ENCODE measurements at places on chromosomes 11 and 22.

DNA sequence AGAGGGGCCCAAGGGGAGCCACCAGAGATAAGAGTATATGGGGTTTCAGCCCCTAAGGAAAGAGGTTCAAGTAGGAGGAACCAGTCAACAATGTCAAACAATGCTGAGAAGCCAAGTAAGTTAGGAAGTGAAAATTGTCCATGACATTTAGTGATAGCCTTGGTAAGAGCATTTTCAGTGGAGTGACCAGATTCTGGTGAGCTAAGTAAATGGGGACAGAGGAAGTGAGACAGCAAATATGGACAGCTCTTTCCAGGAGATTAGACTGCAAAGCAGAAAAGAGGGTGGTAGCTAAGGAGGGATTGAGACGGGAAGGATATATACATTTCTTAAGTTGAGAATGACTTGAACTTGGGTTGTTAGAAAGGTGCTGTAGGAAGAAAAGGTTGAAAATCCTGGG, 22.9 kb downstream of the POLD3 start:
- DNase-seq, result no peak

- no peak for DNase-seq
These were observed 175.7 kb upstream of the API5 start for GRCh38 chr11:43135966-43136534.

GRCh38 chr22:34019190-34019845, 99.0 kb upstream of the LARGE1 start:
- DNase-seq, result no peak

GRCh38 chr22:34159491-34159890, 239.2 kb upstream of the LARGE1 start:
- DNase-seq, result no peak

DNA sequence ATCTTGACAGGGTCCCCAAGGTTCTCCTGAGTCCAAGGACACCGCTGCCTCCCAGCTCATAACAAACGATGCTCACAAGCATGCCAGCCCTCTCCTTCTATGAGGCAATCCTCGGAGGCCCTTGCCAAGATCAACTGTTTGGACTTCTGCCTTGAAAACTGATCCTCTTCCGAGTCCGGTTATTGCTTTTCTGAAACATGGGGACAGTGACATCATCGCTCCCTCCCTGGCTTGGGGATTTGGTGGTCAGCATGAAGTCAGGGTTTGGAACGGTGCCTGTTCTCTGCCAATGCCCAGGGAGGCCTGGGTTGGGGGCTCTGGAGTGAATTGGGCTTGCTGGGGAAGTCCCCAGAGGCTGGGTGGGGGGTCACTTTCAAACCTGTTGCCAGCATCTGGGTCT, 149.3 kb downstream of the FBXO7 start:
- DNase-seq, result no peak

- no peak for DNase-seq
These were observed 84.3 kb upstream of the SHISAL1 start for GRCh38 chr22:44396727-44397722.

- DNase-seq, result no peak
These were observed 319.9 kb downstream of the BRD1 start for GRCh38 chr22:49507607-49508292.

DNA sequence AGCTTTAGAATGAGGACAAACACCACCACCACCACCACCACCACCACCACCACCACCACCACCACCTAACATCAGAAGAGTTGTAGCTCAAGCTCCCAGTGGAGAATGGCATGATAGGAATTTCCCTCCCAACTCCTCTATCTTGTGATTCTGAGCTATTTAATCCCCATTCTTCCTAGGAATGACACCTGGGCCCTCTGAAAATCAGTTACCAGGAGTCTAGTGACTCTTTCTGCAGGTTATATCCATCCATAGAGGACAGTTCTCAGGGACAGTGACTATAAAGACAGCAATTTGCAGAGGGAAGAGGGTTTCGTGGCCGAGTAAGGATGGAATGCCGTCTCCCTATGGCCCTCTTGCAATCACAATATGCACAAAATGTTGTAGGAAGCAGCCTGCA, 27.8 kb downstream of the MYH9 start:
- DNase-seq, result no peak

DNA sequence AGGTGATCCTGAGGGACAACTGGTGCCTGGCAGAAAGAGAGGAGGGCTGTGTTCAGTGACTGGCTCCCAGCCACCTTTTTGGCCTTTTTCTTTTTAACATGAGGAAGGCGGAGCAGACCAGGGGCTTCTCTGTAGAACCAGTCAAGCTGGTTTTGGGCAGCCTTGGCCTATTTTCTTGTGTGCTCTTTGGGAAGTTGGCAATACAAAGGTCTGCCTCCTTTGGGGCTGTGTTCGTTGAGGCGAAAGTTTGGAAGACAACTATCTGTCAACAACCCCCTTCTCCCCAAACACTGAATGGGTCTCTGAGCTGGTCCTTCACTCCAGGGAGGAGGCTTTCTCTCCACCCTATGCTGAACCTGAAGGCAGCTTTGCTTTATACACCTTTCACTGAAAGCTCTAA, 8.5 kb downstream of the MARK2 start:
- DNase-seq, result no peak

- DNase-seq, result no peak
These were observed 298.4 kb upstream of the PDGFD start for GRCh38 chr11:104462341-104462740.

GRCh38 chr11:58762284-58763119, 30.8 kb upstream of the GLYAT start:
- DNase-seq, result no peak

DNA sequence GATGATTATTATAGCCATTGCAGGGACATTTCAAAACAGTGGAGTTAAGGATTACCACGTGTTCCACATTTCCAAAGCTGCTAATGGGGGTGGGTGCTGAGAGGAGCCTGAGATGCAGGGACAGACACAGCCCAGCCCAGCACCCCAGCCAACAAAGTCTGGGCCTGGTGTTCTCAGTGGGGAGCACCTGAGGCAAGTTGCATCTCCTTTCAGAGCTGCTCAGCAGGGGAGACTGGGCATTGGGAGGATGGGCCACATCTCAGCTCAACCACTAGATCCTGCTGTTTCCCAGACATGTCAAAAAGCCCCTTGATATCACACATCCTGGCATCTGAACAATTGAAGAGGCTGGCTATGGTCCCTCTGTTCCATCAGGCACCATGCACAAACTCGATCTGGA, 458.0 kb upstream of the KIRREL3 start:
- DNase-seq, result no peak

- DNase-seq, result no peak
These were observed 473.7 kb downstream of the JRKL start for GRCh38 chr11:96863520-96863919.

- DNase-seq, result no peak
These were observed 73.1 kb downstream of the CDKN1C start for GRCh38 chr11:2812371-2812991.

GRCh38 chr11:130874955-130875531, 41.2 kb downstream of the SNX19 start:
- no peak for DNase-seq

GRCh38 chr11:116506263-116506825, 266.4 kb downstream of the BUD13 start:
- no peak for DNase-seq

DNA sequence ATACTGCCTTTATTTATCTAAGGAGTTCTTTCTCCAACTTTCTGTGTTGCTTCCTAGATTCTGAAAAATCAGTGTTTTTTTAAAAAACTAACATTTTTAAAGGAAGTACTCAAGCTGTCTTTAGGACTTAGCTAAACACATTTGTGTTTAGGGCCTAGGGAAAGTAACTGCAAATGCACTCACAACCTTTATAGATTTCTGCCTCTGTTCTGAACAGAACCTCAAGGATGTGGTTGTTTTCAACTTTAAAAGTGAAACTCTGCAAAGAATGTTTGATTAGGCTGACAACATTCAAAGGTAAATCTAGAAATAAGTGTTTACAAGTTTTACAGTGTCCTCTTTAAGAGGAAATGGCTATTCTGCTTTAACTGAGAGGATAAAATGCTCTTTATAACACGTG, 55.4 kb upstream of the CNTN5 start:
- DNase-seq, result no peak

GRCh38 chr11:30631148-30631547, 45.0 kb upstream of the MPPED2 start:
- DNase-seq, result no peak

DNA sequence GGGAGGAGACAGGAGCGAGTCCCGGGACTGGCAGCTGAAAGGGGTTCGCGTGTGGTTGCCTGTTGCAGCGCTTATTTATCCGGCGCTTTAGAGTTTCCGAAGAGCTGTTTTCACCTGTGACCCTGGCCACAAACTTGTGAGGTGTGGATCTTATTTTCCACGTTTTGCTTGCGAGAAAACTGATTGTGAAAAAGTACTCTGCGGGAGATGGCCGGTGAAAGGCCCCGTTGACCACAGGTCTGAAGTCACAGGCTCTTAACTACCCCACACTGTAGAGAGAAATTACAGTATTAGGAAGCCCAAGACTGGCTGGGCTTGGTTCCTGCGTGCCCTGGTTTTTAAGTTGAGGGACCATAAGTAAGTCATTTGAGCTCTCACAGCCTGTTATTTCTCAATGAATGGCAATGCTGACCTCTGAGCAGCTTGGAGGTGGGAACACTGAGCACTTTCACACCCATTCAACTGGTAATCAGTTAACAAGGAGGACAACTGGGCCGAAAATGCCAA, 379 bp upstream of the RAB38 start:
- DNase-seq, result no peak

DNA sequence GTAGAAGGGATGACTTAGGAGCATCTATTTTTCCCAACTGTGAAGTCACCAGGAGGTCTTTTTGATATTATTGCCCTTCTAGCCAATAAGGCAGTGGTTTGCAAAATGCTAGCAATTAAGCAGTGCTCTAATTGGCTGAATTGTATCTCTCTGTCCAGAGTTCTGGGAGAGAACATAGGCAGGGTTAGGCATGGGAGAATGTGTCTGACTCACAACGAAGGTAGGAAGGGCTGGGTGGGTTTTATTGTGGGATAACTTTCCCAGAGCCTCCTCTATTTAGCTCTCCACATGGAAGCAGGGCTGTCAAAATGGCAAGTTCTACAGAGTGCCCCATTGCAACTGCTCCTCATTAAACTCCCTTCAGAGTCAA, 415.9 kb upstream of the CADM1 start:
- DNase-seq, result no peak

DNA sequence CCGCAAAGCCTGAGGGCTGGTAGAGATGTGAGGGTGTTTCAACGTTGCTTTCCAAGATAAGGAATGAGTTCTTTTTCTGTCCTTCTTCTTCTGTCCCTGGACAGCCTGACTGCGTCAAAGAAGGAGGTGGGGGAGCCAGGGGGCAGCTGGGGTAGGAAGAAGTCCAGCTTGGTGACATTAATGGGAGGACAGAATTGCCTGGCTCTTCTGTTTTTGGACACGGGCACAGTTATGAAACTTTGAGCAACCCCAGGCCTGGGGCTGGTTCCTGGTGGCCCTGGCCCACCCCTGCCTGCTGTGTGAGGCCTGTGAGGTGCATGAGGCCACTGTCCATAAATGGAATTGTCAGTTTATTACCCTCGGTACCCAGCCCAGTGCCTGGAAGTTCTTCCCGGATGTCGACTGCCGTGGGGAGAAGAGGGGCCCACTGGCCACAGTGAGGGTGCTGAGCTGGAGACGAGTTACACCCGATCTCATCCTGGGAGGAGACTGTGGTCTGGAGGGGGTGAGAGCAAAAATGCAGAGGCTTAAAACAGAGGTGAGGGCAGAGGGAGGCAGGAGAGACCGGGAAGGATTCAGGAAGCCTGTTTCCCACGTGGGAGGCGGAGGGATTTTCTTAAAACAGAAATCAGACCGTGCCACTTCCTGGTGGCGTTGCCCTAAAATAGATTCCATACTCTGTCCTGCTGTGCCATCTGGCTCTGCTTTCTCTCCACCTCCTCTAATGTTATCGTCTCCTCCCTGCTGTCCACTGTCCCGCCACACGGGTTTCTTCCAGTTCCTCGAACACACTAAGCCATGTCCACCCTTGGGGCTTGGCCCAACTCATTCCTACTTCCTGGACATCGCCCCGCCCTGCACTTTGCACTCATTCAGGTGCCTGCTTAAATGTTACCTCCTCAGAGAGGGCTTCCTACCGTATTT, 59.7 kb upstream of the RASD2 start:
- DNase-seq, result no peak

DNA sequence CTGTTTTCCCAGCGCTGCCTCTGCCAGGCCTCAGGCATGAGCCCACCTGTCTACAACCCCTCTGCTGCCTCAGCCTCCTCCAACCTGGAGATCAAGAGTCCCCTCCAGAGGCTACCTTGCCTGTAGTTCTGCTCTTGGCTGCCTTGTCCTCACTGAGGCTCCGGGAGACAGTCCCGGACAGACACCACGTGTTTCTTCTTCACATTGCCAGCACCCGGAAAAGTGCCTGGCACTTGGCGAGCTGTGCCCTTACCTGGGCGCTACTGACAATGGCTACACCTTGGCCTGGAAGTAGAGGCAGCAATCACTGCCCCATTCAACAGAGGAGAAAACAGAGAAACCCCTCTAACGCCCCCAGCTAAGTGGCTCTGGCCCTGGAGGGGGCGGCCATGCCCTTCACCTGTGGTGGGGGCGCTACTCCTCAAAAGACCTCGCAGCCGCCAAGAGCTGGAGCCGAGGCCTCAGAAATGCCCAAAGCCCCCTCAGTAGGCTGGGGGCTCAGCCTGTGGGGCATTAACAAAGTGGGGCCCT, 3.0 kb upstream of the NAP1L4 start:
- no peak for DNase-seq

- DNase-seq, result no peak
These were observed 72.7 kb downstream of the RAB38 start for GRCh38 chr11:88102598-88102934.

- DNase-seq, result no peak
These were observed 1432.9 kb downstream of the BRD1 start for GRCh38 chr22:48394787-48395186.

GRCh38 chr11:41254966-41255365, 204.5 kb downstream of the LRRC4C start:
- no peak for DNase-seq

DNA sequence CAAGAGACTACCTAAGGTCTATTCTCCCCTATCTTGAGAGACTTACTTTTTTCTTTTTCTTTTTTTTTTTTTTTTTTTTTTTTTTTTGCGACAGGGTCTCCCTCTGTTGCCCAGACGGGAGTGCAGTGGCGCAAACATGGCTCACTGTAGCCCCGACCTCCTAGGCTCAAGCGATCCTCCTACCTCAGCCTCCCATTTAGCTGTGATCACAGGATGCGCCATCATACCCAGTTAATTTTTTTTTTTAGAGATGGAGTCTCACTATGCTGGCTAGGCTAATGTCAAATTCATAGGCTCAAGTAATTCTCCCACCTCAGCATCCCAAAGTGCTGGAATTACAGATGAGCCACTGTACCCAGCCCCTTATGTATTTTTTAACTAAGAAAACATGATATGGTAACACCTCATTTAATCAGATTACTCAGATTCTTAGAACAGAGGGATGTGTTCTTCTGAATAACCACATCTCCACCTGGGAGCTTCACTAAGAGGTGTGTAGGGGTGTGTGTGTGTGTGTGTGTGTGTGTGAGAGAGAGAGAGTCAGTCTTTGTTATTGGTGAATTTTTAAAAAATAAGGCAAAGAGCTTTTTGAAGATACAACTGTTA, 102.9 kb downstream of the USP35 start:
- DNase-seq, result no peak

DNA sequence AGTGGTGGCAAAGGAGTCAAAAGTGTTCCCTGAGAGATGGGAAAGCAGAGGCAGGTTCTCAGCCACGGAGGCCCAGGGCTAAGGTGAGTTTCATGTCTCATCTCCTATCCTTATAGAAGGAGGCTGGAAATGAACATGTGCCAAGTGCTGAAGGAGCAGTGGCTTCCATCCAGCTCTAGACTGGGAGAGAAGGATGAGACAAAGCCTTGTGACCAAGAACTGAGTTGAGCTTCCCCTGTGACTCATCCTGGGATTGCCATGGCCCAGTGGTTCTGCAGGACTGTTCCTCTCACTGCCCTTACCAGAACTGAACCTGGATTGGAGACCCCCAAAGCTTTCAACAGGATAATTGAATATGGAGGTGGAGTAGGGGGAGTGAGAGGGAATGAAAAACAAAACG, 16.7 kb upstream of the OR9Q1 start:
- DNase-seq, result no peak
